NCI-H1092 treated with DMSO at 0.1 percent for 48 hours (cell line): ENCODE measurements at places on chromosomes 6 and 20.
A peak's percentile ranks its signal among the peaks of the same experiment; 100 is the strongest.

GRCh38 chr20:6767126-6767535, 355 bp upstream of the BMP2 start:
- no peak for DNase-seq

GRCh38 chr6:14476793-14477531, 359.4 kb downstream of the CD83 start:
- DNase-seq = no peak

DNA sequence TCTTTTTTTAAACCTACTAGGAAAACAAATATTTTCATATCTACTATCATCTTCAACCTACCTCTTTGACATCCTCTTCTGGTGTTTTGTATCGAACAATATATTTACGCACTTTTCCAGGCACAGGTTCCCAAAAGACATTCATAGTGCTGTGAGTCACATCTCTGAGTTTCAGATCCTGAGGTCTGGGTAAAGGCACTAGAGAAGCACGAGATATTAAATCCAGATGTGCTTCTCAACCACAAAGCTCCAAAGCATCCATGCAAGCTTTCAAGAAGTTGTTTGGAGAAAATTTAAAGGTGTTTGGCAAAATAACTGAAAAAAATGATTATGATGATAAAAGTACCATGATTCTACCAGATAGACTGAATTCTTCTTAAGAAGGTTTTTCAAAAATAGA, 62.7 kb downstream of the COL12A1 start:
- DNase-seq = no peak

DNA sequence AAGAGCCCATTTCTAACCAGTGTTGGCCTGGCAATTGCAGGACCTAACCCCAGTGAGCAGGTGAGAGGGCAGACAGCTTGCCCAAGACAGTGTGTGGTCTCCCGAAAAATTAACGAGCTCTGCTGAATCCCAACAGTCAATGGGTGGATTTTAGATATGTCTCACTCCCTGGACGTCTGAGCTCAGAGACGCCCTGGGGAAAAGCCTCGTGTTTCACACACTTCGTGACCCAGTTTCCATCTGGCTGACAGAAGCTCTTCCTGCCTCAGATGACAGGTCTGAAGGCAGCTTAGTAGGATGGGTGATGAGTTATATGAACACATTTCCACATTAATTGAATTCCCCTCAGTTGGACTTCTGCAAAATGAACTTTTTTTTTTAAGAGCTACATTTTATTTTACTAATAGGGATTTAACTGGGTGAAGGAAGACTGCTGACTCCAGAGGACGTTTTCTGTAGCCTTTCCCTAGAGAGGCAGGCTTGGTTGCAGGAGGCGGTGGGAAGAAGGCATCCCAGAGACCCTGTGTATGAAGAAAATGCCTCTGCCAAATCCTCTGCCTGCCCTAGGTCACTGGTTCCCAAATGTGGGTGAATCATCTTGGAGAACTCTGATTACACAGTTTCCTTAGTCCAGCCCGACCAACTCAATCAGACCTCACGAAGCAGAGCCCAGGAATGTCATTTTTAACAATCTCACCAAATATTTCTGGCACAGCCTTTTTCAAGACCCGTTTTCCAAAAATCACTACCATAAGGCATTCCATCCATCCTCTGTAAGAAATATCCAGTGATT, 71.7 kb upstream of the LY86 start:
- no peak for DNase-seq

- no peak for DNase-seq
These were observed 4.1 kb downstream of the LINC00237 start for GRCh38 chr20:21101932-21102575.

DNA sequence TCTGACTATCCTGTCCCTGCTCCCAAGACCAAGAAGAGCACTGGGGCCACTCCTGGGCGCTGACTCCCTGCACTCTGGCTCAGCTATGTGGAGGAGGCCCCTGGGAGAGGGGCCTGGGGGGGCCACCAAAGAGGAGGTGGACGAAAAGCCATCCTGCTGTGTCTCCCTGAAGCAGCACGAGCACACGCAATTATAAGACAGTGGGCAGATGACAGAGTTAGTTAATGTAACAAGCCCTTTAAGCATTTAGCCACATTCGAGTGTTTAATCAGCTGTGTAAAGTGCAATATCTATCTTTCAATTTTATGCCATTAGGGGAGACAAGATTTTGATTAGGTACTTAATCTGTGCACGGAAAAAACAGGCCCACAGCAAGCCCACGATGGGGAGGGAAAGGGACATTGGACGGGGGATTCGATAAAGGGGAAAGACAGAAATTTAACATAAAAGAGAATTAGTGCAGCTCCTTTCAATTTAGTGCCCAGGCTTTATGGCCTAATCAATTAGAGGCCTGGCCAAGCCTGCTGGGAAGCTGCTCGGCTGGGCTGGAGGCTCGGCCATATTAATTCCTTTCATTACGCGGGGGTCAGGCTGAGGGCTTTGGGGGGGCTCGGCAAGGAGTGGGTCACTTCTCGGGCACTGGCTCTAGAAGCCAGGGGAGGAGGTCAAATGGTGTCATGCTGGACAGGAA, 286.2 kb downstream of the DHX35 start:
- DNase-seq = peak; percentile 71

DNA sequence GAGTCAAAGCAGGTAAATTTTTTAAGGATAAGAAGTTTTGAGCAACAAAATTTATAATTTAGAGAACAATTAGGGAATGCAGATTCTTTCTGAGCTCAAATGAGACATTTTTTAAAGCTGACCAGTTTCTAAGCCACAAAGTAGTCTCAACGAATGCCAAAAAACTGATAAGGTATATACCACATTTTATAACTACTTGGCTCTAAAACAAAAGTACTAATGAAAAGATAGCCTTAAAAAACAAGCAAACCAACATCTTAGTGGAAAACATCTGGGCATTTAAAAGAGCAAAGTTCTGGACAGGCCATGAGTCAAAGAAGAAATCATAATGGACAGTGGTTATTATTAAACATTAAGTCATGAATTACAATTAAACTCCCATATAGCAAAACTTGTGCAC, 23.2 kb upstream of the RNF146 start:
- DNase-seq = no peak

GRCh38 chr6:107459283-107460082, at the start of gene PDSS2:
PDSS2 (minus strand) TSS chr6:107459564; CDS start chr6:107459285, 279 bp downstream.
- DNase-seq = peak; percentile 95

- DNase-seq = no peak
These were observed 84.6 kb upstream of the TCF21 start for GRCh38 chr6:133804265-133804664.

DNA sequence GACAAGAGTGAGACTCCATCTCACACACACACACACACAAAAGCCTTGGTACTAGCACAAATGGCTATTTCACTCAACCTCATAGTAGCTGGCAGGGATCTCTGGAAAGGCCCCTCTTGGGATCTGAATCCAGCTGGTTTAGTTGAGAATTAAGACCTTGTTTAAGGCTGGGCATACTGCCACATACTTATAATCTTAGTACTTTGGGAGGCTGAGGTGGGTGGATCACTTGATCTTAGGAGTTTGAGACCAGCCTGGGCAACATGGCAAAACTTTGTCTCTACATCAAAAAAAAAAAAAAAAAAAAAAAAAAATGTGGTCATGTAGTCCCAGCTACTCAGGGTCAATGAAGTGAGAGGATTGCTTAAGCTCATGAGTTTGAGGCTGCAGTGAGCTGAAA, 628.3 kb downstream of the MMUT start:
- no peak for DNase-seq

DNA sequence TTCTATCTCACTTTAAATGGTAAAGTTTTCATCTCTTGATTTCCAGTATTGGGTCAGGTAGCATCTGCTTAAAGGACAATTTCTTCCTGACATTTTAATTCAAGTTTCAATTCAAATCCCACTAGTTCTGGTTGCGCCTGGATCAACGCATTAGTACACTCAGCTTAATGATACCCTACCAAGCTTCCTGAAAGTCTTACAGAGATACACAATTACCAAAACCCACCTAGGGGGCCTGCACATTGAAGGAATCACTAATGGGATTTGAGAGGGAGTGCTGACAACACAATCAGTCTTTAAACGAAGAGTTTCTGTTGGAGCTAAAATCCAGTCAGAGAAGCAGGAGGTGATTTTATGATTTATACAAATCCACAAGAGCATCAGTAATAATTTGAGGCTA, 293.0 kb downstream of the PHF3 start:
- DNase-seq = no peak

DNA sequence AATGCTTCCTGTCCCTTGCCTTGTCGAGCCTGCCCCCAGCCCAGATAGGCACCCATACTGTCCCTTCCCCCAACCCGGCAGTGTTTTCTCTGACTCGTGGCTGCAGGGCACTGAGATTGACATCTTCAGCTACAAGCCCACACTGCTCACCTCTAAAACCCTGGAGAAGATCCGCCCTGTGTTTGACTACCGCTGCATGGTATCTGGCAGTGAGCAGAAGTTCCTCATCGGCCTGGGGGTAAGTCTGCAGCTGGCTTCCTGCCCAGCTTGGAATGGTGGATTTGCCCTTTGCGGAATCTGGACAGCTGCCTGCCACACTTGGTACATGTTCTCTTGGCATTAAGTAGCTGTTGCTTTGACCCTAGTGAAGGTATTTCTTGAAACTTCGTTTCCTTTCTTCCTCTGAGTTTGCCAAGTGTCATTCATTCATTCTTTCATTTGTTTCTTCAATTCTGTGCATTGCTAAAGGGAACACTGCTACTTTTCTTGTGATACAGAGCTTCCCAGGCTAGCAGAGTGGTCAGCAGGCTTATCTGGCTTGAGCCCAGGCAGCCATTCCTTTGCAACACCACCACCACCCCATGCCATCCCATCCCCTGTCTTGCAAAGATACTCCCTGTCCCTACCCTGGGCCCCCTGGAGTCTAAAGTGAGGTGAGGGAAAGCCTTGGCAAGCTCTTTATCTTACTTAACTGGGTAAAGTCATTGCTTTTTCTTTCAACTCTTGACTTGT, 26.2 kb downstream of the CCDC167 start:
- DNase-seq = peak; percentile 30
